Suppressor macrophage treated with lipopolysaccharide for 1 hour (primary cell): ENCODE measurements at places on chromosomes 2 and 18.

DNA sequence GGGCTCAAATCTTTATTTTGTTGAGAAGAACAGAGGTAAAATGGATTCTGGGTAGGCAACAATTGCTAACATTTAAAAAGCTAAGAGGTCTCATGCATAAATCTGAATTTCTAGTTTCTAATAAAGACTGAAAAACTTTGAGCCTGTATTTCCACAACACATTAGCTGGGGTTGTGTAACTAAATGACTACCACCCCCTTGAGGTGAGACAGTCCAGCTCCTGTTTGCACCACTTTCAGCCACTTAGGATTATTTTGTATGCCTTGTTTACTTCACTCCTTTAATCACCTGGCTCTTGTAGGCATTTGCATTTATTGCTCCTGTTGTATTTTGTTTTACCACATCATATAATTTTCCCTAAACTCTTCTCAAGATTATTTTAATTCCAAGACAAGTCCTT is 376.6 kb downstream of the PTH2R start:
- DNase-seq = no peak

- no peak for DNase-seq
Observed at GRCh38 chr2:19774805-19775176, 127.0 kb downstream of the TTC32 start.

- no peak for DNase-seq
Observed at GRCh38 chr2:71922091-71922490, 225.6 kb downstream of the CYP26B1 start.

DNA sequence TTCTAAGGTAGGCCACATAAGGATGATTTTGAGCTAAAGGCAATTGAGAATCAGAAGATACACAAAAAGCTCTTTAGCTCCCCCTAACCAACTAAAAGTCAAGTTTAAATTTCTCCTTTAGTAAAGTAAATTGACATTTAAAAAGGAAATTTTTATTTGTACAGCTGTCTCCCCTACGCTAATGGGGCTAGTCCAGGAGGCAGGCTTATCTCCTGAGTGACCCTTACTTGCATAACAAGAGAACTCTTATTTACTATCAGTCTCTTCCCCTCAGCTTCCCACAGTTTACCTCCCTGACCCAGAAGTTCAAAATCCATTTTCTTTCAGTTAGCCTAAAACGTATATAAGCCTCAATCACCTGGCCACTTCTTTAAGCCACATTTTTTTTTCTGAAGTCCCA is 1002.8 kb upstream of the NRXN1 start:
- DNase-seq = no peak

DNA sequence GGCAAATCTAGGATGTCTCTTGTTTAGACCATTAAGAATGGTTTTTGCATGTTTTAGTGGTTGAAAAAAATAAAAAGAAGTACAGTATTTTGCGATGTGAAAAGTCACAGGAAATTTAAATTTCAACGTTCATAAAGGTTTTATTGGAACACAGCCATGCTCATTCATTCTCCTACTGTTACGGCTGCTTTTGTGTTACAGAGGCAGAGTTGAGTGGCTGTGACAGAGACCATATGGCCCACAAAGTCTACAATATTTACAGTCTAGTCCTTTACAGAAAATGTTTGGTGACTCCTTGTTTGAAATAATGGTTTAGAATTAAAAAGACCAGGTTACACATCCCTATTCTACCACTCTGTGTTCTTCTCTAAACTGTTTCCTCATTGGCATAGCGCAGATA is 48.1 kb downstream of the MYOM1 start:
- no peak for DNase-seq

- DNase-seq = no peak
Observed at GRCh38 chr18:64245126-64245861, 96.4 kb upstream of the LINC00305 start.

DNA sequence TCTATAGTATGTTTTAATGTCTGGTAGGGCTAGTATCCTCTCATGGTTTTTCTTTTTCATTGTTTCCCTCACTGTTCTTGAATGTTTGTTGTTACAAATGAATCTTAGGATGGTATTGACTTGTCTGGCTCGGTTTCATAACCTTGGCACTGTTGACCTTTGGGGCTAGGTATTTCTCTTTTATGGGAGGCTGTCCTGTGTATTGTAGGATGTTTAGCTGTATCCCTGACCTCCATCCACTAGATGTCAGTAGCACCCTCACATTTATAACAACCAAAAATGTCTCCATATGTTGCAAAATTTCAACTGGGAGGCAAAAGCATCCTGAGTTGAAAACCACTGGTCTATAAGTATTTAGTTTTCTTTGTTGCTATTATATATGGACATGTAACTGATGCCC is 7.0 kb upstream of the AOX1 start:
- peak; percentile 56 for DNase-seq

DNA sequence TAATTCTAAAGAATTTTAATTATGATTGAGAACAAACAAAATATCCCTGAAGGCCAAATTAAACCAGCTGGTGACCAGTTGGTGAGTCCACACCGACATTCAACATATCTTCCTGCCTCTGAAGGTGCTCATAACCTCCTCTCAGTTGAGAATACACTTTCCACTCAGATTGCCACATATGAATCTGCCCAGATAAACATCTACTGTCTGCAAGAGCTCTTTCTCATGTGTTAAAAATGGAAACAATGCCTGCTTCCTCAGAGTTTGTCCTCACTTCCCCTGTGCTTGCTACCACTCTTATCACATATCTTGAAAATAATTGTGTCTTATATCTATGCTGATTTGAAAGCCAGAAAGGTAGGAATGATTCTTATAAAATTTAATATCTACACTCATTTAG is 177.7 kb upstream of the GULP1 start:
- DNase-seq = no peak
